ENCODE measurements at places on chromosomes 5 and 9. TPM values are rescaled to one million over a fixed set of nuclear protein-coding genes. Genes with fewer than 3 reads are reported as not detected.
A peak's percentile ranks its signal among the peaks of the same experiment; 100 is the strongest.

- no peak for DNase-seq
Measured at GRCh38 chr5:157650991-157651611, 1.1 kb downstream of the SOX30 start.

GRCh38 chr9:96008502-96009222, 133.2 kb downstream of the ERCC6L2 start:
- DNase-seq = no peak

- no peak for DNase-seq
Measured at GRCh38 chr5:39187831-39188731, 31.3 kb downstream of the FYB1 start.

- DNase-seq = no peak
Measured at GRCh38 chr5:108649106-108649505, 98.6 kb upstream of the FER start.

GRCh38 chr5:174799121-174799520, 74.7 kb downstream of the MSX2 start:
- DNase-seq = peak; percentile 71

DNA sequence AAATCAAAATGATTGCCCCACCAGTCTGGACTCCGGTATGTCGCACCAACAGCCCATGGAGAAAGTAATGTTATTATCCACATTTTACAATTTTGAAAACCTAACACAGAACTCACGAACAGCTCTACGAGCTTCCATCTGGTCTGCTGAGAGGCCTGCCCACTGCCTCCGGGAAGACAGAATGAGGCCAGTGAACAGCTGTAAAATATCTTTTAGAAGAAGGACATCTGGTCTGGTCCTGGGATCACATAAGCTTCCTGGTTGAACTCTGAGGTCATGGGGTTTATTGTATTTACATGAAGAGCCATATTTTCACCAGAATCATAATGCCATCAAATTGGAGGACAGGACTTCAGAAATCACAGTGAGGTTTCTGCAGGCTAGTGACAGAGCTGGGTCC, 89.0 kb downstream of the FRMD3 start:
- no peak for DNase-seq

DNA sequence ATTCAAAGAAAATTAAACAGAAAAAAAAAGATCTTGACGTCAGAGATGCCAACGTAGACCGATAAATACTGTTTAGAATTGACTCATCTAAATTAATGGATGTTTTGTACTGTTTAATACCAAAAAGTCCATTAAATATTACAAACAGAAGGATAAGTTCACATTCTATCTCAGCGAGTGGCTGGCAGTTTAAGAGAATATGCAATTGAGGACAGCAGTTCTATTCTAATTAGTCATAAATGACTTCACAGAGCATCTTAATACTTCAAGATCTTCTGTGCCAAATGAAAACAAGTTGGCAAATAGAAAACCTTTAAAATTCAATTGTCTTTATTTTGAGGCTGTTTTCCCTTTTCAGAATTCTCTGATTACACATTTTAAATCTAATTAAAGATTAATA, 326.6 kb upstream of the NREP start:
- no peak for DNase-seq

Gene FBN2
- total RNA-seq = 88.3 TPM

Gene GARNL3
- total RNA-seq = 51.1 TPM

Gene MCCC2
- 25.5 TPM for total RNA-seq

Gene ISL1
- total RNA-seq = 0.30 TPM

Gene PCDHA1
- not detected for total RNA-seq

Gene IL4
- total RNA-seq = not detected
